ENCODE measurements at places on chromosomes 3 and 15.

DNA sequence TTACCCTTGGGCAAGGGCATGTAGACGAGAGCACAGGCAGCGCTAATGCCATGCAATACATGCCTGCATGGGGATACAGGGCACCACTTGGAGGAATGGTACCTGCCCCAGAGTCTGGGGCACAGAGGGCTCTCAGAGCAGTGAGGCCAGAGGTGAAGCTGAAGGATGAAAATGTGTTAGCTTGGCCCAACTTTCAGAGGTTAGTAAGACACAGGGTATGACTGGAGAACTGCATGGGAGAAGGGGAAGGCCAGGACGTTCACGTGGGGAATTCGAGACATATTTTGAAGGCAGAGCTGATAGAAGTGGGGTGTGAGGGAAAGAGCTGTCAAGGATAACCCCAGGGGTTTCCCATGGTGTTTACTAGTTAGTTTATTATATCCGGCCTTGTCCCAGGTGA, 19.6 kb downstream of the CSRNP1 start:
- DNase-seq, result no peak

DNA sequence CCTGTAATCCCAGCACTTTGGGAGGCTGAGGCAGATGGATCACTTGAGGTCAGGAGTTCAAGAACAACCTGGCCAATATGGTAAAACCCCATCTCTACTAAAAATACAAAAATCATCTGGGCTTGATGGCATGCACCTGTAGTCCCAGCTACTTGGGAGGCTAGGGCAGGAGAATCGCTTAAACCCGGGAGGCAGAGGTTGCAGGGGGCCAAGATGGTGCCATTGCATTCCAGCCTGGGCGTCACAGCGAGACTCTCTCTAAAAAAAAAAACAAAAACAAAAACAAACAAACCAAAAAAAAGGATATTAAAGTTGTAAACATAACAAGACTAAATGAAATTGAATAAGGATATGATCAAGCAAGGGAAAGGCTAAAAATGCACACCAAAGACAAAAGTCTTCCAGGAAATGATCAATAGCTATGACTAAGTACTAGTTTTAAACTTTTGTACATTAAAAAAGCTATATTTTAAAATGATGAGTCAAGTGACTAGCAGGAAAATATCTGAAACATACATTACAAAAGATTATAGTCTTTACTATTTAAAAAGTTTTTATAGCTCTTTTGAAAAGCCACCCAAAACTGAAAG, 28.6 kb downstream of the KLHL6 start:
- no peak for DNase-seq

- DNase-seq, result no peak
Measured at GRCh38 chr3:141000027-141000663, 51.0 kb upstream of the SPSB4 start.

DNA sequence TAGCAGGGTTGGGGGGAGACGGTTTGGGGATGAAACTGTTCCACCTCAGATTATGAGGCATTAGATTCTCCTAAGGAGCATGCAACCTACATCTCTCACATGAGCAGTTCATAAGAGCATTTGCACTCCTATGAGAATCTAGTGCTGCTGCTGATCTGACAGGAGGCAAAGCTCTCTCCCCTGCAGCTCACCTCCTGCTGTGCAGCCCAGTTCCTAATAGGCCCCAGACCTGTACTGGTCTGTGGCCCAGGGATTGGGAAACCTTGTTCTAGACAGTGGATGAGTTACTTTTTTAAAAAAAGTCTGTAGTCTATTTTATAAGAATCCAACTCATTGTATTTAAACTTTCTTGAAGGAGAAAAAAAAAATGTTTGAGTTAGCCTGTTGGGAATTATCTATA, 100.0 kb downstream of the HHLA2 start:
- DNase-seq, result no peak

DNA sequence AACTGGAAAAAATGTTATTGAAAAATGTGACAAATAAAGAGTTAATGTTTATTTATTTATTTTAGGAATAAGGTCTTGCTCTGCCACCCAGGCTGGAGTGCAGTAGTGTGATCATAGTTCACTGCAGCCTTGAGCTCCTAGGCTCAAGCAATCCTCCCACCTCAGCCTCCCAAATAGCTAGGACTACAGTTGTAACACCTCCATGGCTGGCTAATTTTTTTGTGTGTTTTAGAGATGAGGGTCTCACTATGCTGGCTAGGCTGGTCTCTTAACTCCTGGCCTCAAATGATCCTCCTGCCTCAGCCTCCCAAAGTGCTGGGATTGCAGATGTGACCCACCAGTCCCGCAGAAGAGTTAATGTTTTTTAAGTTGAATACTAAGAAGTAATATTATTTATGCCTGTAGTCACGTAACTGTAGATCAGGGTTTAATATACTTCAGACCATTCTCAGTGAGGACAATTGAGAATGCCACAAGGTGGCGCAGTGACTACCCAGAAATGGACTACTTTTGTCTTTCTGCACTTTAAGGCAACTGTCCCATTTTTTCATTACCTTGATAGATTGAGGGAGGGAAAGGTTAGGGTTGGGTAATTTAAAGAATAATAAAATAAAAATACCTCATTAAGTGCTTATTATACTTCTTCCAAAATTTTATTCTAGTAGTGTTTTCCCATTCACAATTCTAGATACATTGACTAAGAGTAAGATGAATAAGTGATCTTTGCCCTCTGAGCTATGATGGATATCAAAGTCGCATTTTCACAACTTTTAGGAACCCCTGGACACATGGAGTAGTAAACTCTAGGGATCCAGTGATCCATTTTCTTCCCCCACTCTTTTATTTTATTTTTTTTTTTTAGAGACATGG, 6.0 kb downstream of the MUC13 start:
- DNase-seq, result no peak

DNA sequence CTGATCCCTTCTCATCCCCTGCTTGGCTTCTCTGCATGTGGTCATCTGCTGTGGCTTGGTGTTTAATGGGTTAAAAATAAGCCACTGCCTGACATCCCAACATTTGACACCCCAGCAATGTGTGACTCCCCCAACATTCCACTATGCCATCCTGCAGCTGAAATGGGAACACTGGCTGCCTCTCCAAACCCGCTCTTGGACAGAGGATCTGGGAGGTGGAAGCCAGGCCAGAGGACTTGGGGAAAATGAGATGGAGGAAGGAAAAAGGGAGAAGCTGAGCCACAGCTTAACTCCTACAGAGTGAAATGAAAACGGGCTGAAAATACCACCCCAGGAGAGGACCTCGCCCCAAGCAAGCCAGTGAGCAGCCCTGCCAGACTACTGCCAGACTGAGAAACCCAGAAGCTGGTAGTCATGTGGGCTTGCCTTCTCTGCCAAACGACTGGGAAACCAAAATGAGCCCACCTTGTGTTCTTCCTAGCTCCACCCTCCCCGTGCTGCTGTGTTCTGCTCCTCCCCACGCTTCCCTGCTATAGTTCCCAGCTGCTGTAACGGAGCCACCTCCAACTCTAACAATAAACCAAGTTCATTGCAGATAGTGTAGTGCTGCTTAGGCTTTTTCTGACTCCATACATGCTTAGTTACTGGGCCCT, 13.7 kb downstream of the MAP1A start:
- no peak for DNase-seq

- DNase-seq, result no peak
Measured at GRCh38 chr15:66567897-66568296, 2.1 kb upstream of the LCTL start.

DNA sequence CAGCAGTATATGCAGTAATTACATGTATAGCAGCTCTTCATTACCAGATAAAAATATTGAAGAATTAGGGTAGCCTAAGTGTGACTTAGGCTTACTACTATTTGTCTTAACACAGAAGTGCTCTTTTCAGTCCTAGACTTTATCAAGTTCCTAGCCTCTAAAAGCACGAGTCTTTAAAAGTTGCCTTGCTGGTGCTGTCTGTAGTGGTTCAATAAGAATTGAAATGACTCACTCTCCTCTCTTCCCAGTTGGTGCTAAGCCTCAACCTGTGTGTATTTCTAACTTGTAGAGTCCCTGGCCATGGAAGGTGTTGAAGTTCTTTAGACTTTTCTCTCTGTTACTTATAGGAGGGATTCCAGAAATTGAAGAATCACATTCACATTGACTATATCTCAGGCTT, 395.4 kb upstream of the THRB start:
- no peak for DNase-seq

GRCh38 chr3:47713655-47714054, 68.0 kb downstream of the SMARCC1 start:
- no peak for DNase-seq

DNA sequence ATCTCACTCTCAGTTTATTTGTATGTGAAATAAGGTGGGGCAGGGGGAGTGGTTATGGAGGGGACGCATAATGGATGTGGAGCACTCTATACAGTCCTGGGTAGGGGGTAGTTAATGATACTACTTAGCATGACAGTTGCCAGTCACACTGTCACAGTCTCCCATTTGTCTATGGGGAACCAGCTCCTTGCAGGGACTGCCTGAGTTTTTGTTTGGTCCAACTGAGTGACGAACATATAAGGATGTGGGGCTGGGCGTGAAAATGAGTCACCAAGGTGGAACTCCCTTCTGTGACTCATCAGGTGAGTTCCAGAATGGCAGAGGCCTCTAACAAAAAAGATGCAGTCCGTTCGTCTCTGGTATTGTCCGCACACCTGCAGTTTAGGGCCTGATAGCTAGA, 235.3 kb upstream of the ST8SIA2 start:
- no peak for DNase-seq

DNA sequence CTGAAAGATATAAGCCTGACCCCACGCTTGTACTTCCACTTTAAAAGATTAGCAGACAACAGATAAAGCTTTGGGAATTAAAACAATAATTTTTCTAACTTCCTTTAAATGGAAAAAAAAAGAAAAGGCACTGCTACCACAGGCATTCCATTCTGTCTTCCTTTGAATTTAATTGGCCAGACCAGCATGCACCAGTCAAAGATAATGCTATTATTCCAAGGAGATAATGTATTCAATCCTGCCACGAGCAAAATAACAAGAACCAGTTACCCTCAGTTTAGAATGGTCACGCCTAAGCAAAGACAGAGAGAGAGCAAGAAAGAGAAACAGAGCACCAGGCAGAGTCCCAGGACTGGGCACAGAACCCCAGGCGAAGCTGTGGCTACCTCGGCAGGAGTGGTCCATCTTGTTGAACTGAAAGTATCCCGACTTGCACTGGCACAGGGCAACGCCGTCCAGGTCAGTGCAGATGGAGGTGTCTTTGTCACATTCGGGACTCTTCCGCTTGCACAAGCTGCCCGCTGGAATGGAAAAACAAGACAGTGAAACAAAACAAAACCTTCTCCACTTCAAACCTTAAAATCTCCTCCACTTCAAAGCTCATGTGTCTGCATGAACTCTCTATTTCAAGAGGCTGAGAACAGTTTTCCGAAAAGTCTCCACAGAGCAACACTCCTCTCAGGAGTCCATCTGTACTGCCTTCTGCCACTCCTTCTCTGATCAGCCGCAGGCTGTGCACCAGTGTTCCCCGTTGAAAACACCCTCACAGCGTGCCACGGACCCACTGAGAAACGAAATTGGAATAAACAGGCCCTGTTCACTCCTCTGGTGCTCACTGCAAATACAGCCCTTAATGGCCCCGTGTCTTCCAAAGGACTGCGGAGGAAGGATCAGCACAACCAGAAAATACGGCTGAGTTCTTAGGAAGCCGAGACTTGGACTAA, 58.2 kb downstream of the HEG1 start:
- no peak for DNase-seq

- DNase-seq, result no peak
Measured at GRCh38 chr3:152295806-152296205, 27.1 kb downstream of the MBNL1 start.

DNA sequence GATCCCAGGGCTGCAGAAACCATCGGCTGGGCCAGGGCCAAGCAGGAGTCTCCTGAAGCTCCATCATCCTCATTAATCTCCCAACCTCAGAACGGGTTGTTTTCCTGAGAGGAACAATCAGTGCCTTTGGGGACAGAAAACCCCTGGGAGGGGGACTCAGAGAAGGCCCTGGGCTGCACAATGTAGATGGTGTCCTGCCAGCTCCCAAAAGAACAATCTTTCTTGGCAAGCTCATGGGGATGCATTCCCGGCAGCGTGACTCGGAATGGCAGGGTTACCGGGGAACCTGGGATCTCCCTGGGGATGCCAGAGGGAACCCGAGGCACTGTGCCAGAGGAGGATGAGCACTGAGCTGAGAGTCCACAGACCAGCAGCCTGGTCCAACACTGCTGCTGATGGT, 72.1 kb upstream of the ATP2B2 start:
- no peak for DNase-seq

- no peak for DNase-seq
Measured at GRCh38 chr3:14429237-14429636, 26.8 kb downstream of the SLC6A6 start.

DNA sequence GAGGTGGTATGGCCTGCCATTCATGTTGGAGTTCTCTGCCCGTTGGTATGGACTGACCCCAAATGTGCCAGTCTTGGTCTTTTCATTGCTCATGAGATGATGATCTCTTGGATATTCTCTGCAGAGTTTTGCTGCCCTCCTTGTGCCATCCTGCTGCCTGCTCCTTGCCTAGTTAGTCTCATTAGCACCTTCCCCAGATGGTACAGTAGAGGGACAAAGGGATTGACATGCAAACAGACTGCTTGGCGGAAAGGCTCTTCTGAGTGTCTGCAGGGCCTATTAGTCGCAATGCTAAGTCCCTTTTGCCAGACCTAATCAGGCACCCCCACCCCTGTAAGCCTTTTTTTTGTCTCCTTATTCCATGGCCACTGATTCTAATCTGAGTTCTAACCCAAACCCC, 90.6 kb downstream of the ARNT2 start:
- no peak for DNase-seq

DNA sequence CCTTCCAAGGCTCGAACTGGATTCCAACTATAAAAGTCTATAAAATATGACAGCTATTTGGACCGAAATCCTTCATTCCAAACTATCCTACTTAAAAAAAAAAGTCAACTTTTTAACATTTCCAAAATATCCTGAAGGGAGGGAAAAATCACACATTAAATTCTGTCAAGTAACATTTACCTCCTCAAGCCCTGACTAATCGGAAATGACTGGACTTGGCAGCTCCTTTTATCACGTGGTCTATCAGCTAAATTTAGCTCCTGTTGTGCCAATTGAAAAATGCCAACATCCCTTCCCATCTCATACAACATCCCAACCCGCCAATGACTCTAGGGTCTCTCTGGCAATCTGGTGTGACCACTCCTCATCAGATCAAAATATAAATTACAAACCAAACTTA, 297.9 kb downstream of the FHIT start:
- DNase-seq, result no peak

GRCh38 chr3:14789221-14789620, 29.5 kb upstream of the FGD5 start:
- DNase-seq, result no peak

DNA sequence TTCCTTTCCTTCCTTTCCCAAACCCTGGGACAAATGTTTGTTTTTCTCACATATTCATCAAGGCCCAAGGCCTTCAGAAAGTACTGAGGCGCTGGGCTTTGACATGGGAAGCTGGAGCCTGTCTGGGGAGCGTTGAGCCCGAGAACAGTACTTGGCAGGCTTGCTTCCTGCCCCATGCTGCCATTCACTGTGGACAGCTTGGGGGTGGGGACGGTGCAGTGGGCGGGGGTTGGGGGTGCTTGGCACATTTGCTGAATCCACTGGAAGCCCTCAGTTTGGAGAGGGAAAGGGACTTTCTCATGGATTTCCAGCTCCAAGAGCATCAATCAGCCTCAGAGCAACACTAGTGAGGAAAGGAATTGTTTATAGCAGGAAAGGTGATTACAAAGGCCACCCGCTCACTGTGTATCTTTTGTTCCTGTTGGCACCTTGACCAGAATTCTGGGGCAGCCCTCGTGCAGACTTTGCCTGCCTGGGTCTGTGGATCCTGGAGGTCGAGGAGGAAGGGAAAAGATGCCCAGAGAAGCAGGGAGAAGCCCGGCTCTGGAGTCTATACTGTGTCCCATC, 199.8 kb upstream of the RGMA start:
- DNase-seq, result no peak

GRCh38 chr15:85168642-85169173, 187.1 kb downstream of the PDE8A start:
- peak; percentile 42 for DNase-seq

All from DMS79 (cell line).